ENCODE measurements at places on chromosomes 5 and 9.

DNA sequence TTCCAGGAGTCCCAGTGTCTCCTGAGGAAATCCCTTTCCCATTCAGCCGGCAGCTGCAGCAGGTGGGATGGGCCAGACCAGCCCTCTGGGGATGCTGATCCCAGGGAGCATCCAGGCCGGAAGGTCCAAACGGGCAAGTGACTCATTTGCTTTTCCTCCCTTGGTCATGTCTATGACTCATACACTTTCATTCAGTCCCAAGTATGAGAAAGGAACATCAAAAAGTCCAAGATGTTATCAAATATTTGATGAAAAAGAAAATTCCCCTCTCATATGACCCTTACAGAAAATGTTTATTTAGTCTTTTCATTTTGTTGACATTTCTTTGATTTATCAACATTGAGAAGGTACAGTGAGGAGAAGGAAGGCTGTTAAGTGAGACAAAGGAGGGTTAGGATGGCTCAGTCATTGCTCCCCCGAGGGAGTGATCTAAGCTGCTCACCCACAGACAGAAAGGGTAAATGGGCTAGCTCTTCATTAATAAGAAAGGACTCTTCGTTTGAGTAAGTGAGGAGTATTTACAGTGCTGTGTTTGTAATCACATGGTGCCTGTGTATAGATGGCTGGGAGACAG lies 117.6 kb upstream of the ANKRD55 start:
- DNase-seq, result no peak

GRCh38 chr5:174412941-174413340 lies 311.4 kb upstream of the MSX2 start:
- no peak for DNase-seq

- DNase-seq, result no peak
Measured at GRCh38 chr9:129629251-129629820, 3.4 kb downstream of the NTMT1 start.

DNA sequence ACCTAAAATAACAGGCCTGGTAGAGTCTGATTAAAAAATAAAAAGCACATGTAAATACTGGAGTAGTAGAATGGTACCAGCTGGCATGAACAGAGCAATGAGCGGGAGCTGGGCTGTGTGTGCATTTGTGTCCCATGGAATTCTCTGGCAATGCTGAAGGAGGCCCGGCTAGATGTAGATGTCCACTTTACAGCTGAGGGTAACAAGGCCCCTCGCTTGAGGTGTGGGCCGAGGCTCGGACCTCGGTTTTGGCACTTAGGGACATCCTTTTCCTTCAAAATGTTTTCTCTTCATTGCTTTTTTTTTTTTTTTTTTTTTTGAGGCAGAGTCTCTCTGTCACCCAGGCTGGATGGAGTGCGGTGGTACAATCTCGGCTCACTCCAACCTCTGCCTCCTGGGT lies 1.5 kb upstream of the FGD3 start:
- DNase-seq, result no peak

- DNase-seq, result no peak
Measured at GRCh38 chr5:22076586-22076985, 776.6 kb downstream of the CDH12 start.

DNA sequence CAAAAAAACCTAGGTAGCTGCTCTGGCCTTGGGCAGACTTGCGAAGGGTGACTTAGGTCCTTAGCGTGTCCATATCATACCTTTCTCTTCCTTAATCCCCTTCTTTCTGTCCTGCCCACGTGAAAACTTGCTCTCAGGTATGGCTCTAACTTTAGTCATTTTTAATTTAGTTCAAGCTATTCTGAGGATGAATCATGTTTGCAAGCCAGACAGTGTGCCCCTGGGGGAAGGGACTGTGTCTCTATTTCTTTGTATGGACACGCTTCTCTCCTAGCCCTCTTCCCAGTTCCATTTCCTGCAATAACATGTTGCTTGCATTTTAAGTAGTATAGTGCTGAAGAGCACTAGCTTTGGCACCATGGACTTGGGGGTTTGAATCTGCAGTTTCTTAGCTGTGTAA lies 120.6 kb downstream of the PTTG1 start:
- no peak for DNase-seq

- no peak for DNase-seq
Measured at GRCh38 chr5:57492632-57493031, 10.0 kb upstream of the ACTBL2 start.

DNA sequence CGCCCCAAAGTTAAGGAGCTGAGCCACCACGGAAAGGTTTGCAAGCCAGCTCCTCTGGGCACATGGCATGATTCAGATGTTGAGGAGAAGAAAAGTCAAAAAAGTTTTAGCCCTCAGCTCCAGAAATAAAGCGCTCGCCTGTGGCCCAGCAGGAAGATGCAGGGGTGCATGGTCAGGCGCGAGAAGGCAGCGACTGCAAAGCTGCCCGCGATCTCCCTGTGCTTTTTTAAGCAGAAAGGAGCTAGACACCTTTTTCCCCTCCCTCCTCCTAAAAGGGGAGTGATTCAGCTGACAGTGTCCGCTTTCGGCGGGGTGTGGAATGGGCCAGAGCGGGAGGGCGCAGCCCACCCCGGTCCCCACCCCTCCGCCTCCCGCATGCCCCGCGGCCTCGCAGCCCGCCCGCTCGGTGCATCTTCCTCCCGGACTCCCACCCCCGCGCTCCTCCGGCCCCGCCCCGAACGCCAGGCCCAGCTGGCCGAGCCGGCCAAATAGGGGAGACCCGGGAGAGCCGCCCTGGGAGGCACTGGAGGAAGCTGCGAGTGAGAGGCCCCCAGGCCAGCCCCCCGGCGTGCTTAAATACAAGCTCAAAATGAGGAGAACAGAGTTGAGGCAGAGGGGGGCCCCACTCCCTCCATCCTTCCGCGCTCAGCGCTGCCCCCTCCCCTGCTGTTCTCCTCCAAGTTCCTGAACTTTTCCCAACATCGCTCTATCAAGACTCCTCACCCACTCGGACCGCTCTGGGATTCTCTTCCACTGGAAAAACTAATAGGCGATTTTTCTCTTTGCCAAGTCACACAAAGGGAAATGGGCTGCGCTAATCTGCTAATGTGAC lies at the start of gene ADAMTS12:
Gene ADAMTS12 (minus strand): TSS at position 203 of the 832 bp plus-strand sequence. CDS start 134 bp downstream, at position 69.
- no peak for DNase-seq

DNA sequence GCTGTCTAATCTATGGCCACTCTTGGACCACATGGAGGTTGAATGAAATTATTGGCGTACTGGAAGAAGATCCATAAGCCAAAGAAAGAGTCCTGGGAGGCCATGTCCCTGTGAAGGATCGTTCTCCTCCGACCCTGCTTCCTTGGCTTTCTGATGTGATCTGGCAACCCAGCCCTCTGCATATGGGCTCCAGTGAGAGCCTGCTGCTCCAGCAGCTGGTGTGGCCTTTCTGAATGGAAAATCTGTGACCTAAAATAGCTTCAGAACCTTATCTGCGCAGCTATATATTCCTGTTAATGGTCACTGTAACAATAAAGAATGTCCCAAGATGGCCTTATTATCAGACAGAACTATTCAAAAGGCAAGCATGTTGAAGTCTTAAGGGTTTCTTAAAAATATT lies 40.2 kb upstream of the PHF2 start:
- DNase-seq, result no peak

DNA sequence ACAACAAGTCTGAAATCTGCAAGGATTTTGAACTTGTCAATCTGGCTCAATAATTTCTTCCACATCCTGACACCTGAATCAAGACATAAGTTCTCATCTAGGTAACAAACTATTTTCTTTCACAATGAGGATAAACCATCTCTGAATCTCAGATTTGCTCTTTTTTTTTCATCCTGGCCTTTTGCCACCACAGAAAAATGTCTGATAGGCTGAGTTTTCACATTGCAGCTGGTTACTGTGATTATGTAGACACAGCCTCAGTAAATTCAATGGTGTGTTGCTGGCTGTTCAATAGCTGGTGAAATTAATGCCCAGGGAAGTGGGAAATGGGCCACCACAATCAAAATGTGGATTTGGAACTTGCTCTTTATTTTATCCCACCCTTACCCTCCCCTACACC lies 2.8 kb upstream of the ADRA1B start:
- DNase-seq, result no peak

- no peak for DNase-seq
Measured at GRCh38 chr5:40240671-40241070, 439.0 kb upstream of the PTGER4 start.

GRCh38 chr5:171736976-171737891 lies 48.4 kb upstream of the SMIM23 start:
- no peak for DNase-seq

DNA sequence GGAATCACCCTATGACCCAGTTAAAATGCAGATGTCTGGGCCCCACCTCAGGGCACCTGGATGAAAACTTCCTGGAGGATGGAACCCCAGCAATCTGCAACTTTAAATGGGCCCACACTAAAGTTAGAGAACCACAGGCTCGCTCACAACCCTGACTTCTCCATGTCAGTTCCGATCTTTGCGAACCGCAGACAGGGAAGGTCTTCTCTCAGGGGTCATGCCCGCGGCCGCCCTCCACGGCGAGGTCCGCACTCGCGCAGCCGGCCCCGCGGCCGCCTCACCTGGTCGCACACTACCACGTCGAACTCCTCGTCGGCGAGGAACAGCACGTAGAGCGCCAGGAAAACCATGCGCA lies 499 bp downstream of the ALG2 start:
- DNase-seq, result no peak

- DNase-seq, result no peak
Measured at GRCh38 chr9:1219284-1219683, 169.1 kb downstream of the DMRT2 start.

DNA sequence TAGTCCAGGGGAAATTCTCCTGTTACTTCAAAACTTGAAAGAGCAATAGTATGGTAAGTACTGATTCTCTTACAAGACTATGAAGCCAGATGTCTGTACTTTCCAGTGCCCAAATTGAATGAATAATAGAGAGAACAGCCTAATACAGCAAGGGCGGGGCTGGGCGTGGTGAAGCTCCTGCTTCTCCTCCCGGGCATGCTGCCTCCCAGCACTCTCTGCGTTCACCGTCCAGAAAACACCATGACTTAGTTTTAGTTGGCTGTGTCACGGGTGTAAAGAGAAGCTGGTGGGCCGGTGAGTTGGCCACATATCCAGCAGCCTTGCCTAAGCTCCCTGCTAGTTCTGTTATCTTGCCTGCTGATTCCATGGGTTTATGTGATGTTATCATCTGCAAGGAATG lies 40.7 kb upstream of the ADAMTS2 start:
- no peak for DNase-seq

GRCh38 chr5:131647048-131647769 lies 12.2 kb upstream of the RAPGEF6 start:
- no peak for DNase-seq

DNA sequence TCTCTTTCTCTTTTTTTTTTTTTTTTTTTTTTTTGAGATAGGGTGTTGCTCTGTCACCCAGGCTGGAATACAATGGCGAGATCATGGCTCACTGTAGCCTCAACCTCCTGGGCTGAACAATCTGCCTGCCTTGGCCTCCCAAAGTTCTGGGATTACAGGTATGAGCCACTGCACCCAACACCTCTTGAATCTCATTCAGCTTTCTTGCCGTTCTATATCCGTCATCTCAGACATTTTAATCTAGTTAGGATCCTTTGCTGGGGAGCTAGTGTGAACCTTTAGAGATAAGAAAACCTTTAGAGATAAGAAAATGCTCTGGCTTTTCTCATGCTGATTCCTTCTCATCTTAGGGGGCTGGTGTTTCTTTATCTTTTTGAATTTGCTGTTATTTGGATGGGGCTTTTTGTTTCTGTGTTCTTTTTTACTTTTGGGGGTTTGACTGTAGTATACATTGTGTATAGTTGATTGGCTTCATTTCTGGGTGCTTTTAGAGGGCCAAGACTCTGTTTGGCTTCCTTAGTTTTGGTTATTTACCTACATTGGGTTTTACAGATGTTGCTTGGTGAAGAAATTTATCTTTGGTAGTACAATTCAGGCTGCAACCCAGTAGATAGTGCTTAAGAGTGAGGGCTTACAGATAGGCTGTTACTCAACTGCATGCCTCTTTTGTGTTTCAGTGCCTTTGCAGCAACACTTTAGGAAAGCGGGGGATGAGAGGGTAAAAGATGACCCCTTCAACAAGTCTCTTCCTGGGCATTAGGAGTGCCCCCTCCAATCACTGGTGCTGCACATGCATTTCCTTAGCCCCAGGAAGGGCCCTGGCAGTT lies 41.9 kb upstream of the SLC36A1 start:
- DNase-seq, result no peak

DNA sequence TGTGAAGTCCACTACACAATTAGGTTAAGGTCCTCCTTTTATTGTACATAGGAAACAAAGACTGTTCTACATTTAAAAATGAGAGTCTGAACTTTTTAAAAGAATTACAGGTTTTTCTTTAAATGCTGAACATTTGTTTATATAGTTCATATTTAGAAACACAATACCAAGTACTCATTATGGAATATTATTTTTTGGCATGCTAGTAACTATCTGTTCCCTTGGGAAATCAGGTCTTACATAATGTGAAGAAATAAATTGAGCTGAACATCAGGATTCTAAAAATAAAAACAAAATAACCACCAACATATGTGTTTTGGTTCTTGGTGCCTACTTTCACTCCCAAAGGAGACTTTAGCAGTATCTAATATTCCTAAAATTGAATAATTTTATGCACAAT lies 230.5 kb upstream of the IZUMO3 start:
- DNase-seq, result no peak

GRCh38 chr5:159424123-159424522 lies 93.8 kb upstream of the IL12B start:
- no peak for DNase-seq

DNA sequence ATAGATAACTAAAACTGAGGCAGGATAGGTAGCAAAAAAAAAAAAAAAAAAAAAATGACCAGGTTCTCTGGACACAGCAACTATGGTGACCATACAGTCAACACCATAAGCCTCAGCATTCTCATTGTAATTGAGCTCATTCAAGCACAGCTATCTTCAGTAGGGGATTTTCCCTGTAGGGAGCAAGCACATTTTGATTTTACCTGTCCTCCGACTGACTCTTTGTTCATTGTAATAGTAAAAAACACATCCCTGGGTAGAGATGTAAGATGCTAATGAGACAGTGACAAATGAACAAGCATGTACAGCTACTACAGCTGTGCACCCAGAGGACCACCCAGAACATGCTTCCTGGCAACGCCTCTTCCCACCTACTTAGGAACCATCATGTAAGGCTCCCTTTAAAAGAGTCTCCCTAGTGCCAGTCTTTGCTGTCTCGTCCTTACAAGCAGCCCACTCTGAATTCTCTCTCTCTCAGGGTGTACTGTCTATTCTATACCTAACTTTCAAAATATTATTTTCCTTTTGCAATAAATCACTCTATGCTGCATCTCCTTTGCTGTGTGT lies 65.0 kb upstream of the FBXW11 start:
- no peak for DNase-seq

Measured in NCI-H2081 treated with DMSO at 0.1 percent for 48 hours (cell line).